Mucosa of descending colon (tissue), 3 donors: ENCODE measurements at places on chromosomes 3 and 15. TPM values are rescaled to one million over a fixed set of nuclear protein-coding genes. Genes with fewer than 3 reads are reported as not detected.

Gene CP
- 11.6 TPM for total RNA-seq

Gene TUSC7
- total RNA-seq: not detected

Gene GAP43
- total RNA-seq: 1.1 TPM

Gene TRANK1
- total RNA-seq: 97.3 TPM

Gene FGF7
- 2.6 TPM for total RNA-seq

Gene ETV5
- total RNA-seq: 9.2 TPM

Gene GPR171
- 1.3 TPM for total RNA-seq

Gene CCR9
- total RNA-seq: 0.22 TPM

Gene GPX1
- 122 TPM for total RNA-seq

Gene SCG5
- 4.2 TPM for total RNA-seq

Gene GOLGA6A
- not detected for total RNA-seq

Gene GRK7
- not detected for total RNA-seq

Gene COL6A5
- total RNA-seq: 0.06 TPM

Gene SLC28A2
- 3.5 TPM for total RNA-seq

Gene GXYLT2
- 12.5 TPM for total RNA-seq

Gene XIRP1
- 0.31 TPM for total RNA-seq

Gene PCSK6
- total RNA-seq: 58.4 TPM

Gene TRH
- not detected for total RNA-seq

Gene OR5K2
- not detected for total RNA-seq

Gene RPLP1
- 1,139 TPM for total RNA-seq

Gene SHISA5
- total RNA-seq: 106 TPM

Gene RNF111
- 37.8 TPM for total RNA-seq

Gene NOX5
- 0.13 TPM for total RNA-seq

Gene VILL
- total RNA-seq: 69.7 TPM

Gene VGLL3
- 1.5 TPM for total RNA-seq

Gene CHCHD4
- 32.6 TPM for total RNA-seq

Gene IL16
- total RNA-seq: 8.4 TPM

Gene CEP152
- 9.4 TPM for total RNA-seq

Gene STAC
- 0.43 TPM for total RNA-seq

Gene C2CD4A
- 0.29 TPM for total RNA-seq

Gene ST3GAL6
- total RNA-seq: 2.3 TPM
